ENCODE measurements at places on chromosomes 5 and 9.

DNA sequence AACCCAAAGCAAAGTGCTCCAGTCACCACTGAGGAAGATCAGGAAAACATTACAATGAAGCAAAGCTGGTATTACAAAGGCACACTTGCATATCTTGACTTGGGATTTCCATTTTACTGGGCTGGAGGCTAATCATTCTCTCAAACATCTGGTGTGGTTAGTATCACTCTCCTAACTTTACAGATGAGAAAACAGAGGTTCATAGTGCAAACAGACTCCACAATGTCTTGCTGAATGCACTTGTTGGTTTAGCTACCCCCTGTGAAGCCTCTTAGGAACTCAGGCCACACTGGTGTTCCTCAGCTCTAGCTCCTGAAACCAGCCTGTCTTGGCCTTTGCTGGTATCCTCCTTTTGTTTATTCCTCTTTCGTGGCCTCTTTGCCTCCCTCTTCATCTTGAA is 29.5 kb upstream of the SMAD5 start:
- DNase-seq, result no peak

DNA sequence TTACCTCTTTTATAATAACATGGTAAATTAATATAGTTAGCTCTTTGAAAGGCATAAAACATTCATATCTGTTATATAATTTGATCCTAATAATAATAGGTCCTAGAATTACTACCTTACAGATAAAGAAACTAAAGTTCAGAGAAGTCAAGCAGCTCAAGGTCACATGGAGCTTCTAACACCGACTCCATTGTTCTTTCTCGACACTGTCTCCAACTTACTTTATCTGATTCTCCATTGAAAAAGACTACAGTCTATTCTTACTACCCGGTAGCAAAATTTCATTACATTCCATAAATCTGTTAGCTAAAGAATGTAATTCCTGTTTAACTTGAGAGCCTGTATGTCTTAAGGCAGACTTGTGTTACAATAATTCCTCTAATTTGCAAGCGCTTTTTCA is 96.3 kb upstream of the TMEM161B start:
- DNase-seq, result no peak

GRCh38 chr5:144202072-144202471 is 31.4 kb downstream of the KCTD16 start:
- DNase-seq, result no peak

- DNase-seq, result no peak
Measured at GRCh38 chr9:92968081-92968480, 20.8 kb downstream of the FGD3 start.

- no peak for DNase-seq
Measured at GRCh38 chr5:157350939-157351801, 85.2 kb downstream of the CYFIP2 start.

GRCh38 chr5:135747824-135748223 is 86.6 kb upstream of the SLC25A48 start:
- no peak for DNase-seq

DNA sequence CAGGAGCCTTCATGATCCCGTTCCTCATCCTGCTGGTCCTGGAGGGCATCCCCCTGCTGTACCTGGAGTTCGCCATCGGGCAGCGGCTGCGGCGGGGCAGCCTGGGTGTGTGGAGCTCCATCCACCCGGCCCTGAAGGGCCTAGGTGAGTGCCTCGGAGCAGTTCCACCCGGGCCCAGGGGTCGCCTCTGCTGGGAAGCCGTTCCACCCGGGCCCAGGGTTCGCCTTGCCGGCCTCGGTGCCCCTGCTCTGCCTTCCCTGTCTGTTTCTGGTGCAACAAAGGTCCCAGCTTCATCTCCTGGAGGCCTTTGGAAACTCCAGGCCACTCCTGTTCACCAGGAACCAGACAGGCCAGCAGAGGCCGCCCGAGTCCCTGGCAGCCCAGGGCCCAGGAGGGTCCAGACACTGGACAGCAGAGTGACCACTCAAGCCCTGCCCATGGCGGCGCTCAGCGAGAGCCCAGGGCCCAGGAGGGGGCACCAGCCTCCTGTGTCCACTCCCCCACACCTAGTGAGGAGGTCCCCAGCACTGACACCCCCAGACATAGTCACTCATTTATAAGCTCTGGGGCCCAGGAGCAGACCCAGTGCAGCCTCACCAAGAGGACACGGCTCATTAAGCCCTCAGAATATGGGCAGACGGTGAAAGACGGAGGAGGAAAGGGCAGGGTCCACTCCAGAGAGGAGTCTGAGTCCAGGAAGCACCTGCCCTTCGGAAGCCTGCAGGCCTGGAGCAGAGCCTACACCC is 7.5 kb downstream of the SLC6A19 start:
- DNase-seq, result no peak

DNA sequence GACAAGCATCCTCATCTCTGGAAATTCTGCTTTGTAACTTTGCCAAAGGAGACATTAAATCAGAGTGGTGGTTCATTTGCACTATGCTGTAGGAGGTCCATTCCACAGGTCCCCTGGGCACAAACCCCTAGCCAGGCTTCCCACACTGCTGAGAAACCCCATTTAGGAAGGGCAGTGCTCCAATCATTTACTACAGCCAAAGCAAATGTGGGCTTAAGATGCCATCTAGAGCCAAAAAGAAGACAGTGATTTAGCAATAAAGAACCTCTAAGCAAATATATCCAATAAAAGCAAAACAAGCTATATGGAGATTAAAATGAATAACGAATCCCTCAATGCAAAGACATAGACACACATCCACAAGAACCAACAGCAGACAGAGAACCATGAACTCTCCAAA is 129.0 kb upstream of the ALDH1B1 start:
- DNase-seq, result no peak

GRCh38 chr5:14112998-14113652 is 30.0 kb upstream of the TRIO start:
- no peak for DNase-seq

DNA sequence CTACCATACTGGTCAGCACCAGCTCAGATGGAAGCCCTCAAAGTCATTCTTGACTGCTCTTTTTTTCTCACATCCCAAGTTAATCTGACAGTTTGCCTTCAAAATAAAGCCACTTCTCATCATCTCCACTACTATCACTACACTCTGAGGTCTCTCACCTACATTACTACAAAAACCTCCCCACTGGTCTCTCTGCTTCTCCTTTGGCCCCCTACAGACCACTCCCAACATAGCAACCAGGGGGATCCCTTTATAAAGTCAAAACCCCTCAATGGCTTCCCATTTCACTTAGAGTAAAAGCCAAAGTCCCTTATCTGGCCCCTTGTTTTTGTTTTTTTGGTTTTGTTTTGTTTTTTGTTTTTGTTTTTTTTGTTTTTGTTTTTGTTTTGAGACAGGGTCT is 4.6 kb downstream of the ARAP3 start:
- no peak for DNase-seq

- DNase-seq, result no peak
Measured at GRCh38 chr9:122779181-122779580, 9.6 kb upstream of the OR5C1 start.

DNA sequence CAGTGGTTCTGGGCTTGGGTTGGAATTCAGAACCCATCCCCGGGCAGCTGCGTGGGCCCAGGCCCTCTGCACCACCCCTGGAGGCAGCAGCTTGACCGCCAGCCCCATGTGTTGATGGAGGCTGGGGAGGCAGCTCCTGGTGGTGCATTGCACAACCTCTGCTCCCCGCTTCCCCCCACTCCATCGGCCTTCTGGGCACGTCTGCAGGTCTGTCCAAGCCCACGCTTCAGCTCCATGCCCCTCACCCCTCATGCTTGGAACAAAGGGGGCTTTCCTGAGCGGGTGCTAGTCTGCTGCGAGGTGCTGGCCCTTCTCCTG is 1.4 kb downstream of the NCS1 start:
- DNase-seq, result no peak

GRCh38 chr5:79124607-79125006 is 13.0 kb downstream of the BHMT start:
- no peak for DNase-seq

- no peak for DNase-seq
Measured at GRCh38 chr5:174010365-174010764, 21.4 kb downstream of the C5orf47 start.

DNA sequence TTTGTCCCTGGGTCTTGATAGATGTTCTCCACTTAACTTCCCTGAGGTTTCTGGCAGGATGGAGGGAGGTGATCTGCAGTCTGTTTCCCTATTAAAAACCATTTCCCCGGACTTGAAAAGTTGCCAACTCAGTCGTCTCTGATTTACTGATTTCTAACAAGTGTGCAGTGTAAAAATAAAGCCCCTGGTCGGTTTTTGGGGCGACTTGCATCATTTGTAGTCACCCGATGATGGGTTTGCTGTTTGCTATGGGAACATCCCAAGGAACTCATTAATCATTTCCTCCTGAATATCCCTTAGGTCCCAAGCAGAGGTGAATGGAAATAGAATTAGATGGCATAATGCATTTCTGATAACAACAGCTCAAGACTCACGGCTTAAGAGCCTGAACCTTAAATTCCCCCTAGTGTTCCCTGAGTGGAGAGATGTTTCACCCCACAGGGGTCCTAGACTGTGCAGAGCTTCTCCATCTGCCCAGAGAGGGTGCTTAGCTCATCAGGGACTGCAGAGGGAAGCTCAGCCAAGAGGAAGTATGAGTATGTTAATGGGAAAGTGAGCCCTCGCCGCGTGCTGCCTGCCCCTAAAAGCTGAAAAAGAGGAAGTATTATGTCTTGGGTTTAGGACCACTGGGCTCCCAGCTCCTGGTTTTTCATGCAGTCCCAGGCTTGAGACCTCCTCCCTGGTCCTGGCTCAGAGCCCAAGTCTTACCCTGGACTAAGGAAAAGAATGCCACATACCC is 115.1 kb upstream of the DAP start:
- DNase-seq, result no peak

DNA sequence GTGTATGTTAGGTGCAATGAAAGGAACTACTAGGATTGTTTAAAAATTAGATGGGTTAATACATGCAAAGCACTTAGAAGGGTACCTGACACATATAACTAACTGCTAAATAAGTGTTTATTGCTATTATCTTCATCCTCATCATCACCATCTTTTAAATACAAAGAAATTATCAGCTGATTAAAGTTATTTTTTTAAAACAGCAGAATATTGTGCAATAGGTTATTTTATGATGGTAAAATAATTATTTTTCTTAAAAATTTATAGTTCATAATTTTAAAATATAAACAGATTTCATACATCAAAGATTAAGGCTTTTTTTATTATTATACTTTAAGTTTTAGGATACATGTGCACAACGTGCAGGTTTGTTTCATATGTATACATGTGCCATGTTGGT is 86.9 kb upstream of the SREK1 start:
- no peak for DNase-seq

DNA sequence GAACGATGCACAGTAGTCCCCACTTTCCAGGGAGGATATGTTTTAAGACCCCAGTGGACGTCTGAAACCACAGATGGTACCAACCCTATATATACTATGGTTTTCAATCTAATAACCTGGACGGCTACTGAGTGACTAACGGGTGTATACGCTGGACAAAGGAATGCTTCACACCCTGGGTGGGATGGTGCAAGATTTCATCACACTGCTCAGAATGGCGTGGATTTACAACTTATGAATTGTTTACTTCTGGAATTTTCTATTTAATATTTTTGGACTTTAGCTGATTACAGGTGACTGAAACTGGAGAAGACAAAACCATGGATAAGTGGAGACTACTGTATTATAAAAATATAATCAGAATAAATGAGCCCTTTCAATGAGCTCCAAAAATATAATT is 147.6 kb upstream of the TRIM32 start:
- DNase-seq, result no peak

DNA sequence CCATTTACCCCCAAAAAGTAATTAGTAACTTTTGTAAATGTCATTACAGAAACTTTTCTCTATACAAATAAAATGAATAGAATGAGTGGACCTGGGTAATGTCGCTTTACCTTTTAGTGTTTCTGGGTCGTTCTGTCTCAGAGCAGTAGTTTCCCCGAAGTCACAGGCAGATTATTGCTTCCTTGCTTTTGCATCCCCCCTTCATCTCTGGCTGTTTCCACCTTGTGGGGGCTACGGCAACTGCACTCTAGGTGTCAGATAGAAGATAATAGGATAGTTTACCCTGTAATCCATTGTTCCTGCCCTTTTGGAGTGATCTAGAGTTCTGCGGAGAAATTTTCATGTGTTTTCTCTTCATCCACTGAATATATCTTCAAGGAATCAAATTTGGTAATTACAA is 68.7 kb downstream of the PRR16 start:
- DNase-seq, result no peak

- DNase-seq, result no peak
Measured at GRCh38 chr9:37025071-37025822, 8.8 kb downstream of the PAX5 start.

DNA sequence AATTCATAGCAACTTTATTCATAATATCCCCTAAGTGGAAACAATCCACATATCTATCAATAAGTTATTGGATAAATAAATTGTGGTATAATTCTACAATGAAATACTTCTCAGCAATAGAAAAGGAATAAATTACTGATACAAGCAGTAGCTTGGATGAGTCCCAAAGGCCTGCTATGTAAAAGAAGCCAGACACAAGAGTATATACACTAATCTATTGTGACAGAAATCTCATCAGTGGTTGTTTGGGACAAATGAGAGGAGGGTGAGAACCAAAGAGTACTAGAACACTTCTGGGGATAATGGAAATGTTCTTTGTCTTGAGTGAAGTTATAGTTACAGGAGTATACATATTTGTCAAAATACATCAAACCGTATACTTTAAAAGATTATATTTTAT is 119.3 kb downstream of the SNCAIP start:
- no peak for DNase-seq

- DNase-seq, result no peak
Measured at GRCh38 chr5:59246145-59246869, 647.2 kb downstream of the PDE4D start.

DNA sequence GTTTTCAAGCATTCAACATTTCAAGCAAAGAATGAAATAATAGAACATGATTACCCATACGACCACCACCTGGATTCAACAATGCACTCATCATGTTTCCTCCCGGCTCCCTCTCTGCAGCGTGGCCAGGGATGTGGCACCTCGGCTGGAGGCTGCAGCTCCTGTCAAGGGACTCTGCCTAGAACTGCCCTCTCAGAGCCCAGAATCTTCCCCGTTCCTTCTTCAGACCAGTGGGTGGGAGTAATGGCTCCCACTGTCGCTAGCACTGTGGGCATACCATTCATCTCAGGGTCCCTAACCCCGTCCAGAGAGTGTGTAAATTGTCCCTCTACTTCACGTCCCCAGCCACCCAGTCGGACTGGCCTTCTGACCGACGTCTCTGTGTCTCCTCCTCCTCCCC is 118.6 kb upstream of the COL5A1 start:
- no peak for DNase-seq

DNA sequence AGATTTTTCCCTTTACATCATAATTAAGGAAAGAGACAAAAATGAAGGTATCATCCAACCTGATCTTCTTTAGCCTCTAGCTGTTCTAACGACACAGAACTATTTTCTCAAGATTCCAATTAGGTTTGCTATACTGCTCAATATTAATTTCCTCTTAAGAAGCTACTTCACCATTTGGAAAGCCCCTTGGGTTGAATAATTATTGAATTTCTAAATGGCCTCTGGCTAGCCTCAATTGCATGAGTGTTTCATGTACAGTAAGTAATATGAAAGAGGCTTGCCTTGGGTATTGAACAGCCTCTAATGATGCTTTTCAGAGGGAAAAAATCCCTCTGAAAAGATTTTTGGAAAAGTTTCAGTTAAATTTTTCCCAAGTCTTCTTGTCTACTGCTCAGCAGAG is 3.7 kb upstream of the MOB3B start:
- DNase-seq, result no peak

Data from NCI-H1417 treated with DMSO at 0.1 percent for 48 hours (cell line).